ACHN (cell line): ENCODE measurements at places on chromosomes 7 and 10.
A peak's percentile ranks its signal among the peaks of the same experiment; 100 is the strongest.

GRCh38 chr10:10959666-10960065 is 58.0 kb upstream of the CELF2 start:
- no peak for DNase-seq

DNA sequence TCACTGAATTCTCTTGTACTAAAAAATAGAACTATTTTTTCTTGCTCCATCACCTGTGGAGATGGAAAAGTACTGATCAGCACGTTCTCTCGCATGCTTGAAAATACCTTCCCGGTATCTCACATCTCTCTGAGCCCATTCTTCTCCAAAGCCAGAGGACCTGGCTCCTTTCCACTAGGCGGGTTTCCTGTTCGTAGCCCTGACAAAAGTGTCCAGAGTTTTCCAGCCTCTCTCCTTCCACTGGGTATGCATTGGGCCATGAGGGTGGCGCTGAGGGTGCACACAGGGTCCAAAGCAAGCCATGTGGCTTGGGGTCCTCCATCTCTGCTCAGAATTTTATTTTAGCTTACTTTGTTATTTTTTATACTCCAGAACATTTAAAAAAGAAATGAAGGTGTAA is 16.3 kb upstream of the SRGN start:
- DNase-seq, result no peak

DNA sequence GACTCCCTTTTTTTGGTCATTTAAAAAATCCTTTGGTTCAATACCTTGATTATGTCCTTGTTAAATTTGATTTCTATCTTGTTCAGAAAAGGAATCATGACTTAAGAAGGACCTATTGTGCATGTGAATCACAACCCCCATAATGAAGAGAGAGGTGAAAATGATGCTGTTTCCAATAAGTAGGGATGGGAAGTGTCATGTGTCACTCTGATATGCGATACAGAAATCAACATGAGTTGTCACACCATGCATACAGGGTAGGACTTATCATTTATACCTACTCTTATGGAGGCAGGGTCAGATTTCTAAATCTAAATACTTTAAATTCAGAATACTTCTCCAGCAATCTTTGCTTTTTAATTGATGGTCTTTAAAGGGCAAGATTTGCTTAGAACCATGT is 19.4 kb upstream of the DLX6 start:
- no peak for DNase-seq

GRCh38 chr7:151411551-151411950 is 1.7 kb upstream of the WDR86 start:
- DNase-seq, result no peak

GRCh38 chr7:121480058-121480457 is 84.0 kb upstream of the FAM3C start:
- no peak for DNase-seq

- no peak for DNase-seq
Observed at GRCh38 chr10:30847642-30848041, 184.0 kb downstream of the ZNF438 start.

GRCh38 chr7:40571796-40572195 is 437.0 kb downstream of the SUGCT start:
- DNase-seq, result no peak

GRCh38 chr10:124478515-124478914 is 16.9 kb downstream of the LHPP start:
- DNase-seq, result no peak

DNA sequence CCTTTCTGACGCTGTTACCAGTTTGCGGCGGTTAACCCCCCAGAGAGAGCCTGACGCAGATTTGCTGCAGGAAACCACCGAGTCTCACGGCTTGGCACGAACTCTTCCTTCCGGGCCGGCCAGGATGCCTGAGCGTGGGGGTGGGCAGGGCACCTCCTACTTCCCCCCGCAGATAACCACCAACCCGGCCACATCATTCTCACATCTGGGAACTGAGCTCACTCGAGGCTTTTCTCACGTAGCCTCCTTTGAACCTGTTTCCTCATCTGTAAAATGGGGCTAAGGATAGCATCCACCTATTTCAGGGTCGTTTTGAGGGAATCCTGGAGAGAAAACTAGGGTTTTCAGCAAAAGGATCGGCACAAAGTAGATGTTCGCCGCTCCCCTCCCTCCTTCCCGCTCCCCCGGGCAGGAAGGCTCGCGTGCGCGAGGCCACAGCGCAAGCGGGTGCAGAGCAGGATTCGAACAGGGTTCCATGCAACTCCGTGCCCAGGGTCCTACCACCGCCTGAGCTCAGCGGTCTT is 23.6 kb downstream of the DDIT4 start:
- peak; percentile 97 for DNase-seq

DNA sequence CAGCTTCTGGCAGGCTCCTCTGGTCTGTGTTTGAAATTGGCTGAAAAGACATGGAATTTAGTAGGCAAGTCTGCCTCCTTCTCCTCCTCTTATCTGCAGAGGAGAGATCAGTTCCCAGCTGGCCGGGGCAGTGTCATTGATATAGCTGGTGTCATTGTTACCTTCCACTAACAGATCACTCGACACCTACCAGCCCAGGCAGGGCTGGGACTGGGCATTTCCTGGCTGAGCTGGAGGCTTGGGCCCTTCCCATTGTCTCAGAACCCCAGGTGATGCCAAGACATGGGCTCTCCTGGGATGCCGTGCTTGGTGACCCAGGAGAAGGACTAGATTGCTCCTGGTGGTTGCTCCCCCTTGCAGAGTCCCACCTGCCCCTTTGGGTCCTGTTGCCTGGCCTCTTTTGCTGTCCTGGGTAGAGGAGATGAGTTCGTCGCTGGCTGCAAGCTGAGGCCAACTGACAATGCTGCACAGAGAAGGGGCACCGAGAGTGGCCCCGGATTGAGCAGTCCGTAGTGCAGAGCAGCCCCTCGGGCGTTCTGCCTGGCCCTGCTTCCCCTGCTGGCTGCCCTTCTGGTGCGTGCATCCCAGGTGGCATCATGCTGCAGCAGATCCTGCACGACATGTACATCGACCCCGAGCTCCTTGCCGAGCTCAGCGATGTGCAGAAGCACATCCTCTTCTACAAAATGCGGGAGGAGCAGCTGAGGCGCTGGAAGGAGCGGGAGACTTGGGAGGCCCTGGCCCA is at the start of gene SH2D4B:
Gene SH2D4B, plus strand, starts transcription at position 167 of the 745 bp plus-strand sequence. Its CDS starts 430 bp downstream, at position 597.
- DNase-seq, result no peak

GRCh38 chr7:68148440-68148839 is 1151.8 kb downstream of the TYW1 start:
- no peak for DNase-seq

GRCh38 chr10:24701447-24701846 is 22.2 kb downstream of the ARHGAP21 start:
- no peak for DNase-seq

GRCh38 chr7:47520406-47520805 is 61.5 kb downstream of the TNS3 start:
- no peak for DNase-seq

- DNase-seq, result no peak
Observed at GRCh38 chr10:95373660-95374059, 82.9 kb upstream of the PDLIM1 start.

- no peak for DNase-seq
Observed at GRCh38 chr10:79932841-79933379, 16.0 kb downstream of the SFTPD start.

DNA sequence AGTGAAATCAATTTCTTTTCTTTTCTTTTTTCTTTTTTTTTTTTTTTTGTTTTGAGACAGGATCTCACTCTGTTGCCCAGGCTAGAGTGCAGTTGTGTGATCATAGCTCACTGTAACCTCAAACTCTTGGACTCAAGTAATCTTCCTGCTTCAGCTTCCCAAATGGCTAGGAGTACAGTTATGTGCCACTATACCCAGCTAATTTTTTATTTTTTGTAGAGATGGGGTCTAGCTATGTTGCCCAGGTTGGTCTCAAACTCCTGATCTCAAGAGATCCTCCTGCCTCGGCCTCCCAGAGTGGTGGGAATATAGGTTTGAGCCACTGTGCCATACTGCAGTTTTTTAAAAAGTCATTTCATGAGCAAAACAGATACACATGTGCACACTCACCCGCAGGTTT is 79.8 kb downstream of the ANK3 start:
- no peak for DNase-seq

DNA sequence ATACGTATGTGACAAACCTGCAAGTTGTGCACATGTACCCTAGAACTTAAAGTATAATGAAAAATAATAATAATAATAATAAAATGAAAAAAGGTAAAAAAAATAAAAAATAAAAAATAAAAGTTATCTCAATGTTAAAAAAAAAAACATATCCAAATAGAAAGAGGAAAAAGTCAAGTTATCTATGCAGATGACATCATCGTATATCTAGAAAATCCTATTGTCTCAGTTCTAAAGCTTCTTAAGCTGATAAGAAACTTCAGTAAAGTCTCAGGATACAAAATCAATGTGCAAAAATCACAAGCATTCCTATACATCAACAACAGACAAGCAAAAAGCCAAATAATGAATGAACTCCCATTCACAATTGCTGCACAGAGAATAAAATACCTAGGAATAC is 466.6 kb upstream of the PHF14 start:
- no peak for DNase-seq

DNA sequence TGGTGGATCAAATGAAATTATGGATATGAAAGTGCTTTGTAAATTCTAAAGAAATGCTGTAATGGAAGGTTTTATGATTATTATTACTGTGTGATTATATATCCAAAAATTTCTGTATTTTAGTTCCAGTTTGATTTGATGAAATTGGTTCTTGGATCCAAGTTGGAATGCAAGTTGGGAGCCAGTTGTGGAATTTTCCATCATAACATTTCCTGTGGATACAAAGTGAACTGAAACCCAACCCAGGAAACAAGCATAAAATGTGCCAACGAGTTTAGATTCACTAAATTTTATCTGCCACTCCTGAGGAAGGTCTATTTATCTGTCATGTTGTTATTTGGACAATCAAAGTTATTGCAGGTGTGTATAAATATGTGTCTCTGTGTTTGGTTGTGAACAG is 131.4 kb upstream of the MDFIC start:
- no peak for DNase-seq

GRCh38 chr10:34762603-34763299 is 52.3 kb downstream of the PARD3 start:
- DNase-seq, result no peak

GRCh38 chr7:139721417-139721816 is 56.4 kb downstream of the HIPK2 start:
- DNase-seq, result no peak

- DNase-seq, result no peak
Observed at GRCh38 chr10:16192337-16192736, 244.5 kb upstream of the PTER start.

DNA sequence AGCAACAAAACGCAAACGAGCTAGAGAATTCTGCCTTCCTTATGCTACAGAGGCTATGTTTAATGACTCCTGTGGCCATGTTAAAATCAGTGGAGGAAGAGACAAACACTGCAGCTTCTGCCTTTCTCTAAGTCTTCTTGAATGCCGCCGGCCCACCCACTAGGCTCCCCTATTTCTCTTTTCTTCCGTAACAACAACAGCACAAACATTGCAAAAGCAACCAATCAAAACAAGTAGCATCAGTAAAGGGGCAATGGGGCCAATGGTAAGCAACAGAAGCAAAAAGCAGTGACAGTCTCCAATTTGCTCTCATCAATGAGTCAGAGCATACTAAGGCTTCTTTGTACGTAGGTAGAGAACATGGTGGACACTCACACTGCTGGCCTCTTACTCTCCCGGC is 26.8 kb downstream of the DNAJC1 start:
- no peak for DNase-seq

- DNase-seq, result peak; percentile 24
Observed at GRCh38 chr7:72751978-72752377, 76.0 kb downstream of the TYW1B start.

DNA sequence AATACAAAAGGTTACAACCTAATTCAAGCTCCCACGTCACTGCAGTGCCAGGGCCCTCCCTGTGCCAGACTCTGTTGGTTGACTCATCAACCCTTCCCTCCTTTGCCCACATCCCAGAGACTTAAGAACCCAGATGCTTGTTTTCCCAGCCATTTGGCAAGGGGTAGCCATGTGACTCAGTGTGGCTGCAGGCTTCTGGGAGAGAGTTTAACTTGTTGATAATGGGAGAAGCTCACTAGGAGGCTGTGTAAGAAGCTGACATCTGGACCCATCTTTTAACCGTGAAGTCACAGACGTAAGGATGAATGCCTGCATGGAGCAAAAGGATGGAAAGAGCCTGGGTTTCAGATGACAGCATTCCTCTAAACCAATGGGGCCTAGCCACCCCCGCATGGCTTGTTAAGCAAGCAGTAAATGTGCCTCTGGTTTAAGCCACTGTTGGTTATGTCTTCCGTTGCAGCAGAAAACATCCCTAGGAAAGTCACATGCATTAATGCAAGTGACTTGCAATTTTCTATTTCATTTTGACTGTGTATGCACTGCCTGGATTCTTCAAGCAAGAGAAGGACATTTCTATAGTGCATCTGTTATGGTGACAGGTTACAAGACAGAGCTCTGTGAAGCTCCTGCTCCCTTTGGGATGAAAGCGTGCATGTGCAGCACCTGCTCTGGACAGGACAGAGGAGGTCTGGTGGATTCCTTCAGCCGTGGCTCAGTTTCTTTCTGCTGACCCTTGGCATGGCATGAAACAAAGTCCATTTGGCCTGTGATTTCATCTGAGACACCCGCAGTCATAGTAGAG is 57.5 kb upstream of the CREB5 start:
- peak; percentile 99 for DNase-seq

DNA sequence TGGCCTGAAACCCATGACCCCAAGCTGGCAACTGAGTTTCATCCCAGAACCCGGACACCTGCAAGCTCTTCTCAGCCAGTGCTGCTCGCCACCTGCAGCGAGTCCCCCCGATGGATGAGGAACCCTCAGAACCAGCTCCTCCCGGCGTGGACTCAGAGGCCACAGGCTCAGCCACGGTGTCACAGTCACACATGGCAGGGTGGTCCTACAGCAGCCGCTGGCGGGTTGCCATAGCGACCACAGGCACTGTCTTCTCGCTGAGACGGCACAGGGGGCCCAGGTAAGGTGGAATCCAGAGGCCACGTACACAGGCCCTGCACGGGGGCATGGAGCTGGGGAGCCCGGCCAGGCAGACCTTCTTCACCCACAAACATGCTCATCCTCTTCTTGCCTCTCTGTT is 53.4 kb downstream of the DPYSL4 start:
- DNase-seq, result no peak

- DNase-seq, result no peak
Observed at GRCh38 chr10:22531441-22531840, 182.9 kb downstream of the PIP4K2A start.

DNA sequence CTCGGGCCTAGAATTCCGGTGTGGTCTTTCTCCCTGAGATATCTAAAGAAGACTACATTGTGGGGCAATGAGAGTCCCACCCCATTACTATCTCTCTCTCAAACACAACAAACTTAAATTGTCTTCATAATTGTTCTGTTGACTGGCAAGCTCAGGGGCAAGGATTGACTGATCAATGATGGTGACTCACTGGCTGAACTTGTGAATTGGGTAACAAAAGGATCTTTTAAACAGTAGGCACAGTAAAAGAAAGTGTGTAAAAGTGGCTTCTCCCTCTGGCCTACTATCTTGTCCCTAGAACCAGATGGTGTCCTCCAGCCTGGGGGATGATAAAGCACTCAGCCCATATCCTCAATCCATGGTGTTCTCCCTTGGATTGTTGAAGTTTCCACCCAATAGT is 63.1 kb upstream of the RAPGEF5 start:
- DNase-seq, result no peak
